ENCODE measurements at places on chromosomes 11 and 22.
A peak's percentile ranks its signal among the peaks of the same experiment; 100 is the strongest.

GRCh38 chr22:37240941-37241320, 3.1 kb downstream of the RAC2 start:
- no peak for DNase-seq

GRCh38 chr11:88909500-88909899, 156.3 kb downstream of the GRM5 start:
- no peak for DNase-seq

DNA sequence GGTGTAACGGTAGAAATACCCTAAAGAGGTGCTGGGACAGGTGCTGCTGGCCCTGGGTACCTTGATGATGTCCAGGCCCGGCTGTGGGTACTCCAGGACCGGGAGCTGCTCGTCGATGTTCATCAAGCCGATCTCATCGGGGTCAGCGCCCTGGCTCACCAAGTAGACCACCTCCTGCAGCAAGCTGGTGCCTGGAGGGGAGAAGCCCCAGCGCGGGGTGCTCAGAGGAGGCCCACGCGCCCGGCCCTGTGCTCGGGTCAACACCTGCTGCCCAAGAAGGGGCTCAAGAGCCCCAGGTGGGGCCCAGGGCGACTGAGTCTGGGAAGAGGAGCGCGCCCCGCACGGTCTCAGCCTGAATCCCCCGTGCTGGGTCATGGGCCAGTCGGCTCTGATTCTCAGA, 20.6 kb downstream of the SULT4A1 start:
- DNase-seq: peak; percentile 66

GRCh38 chr22:16956290-16956689, 51.7 kb downstream of the GAB4 start:
- no peak for DNase-seq

Measured in kidney (tissue), 22 donors.